ENCODE measurements at places on chromosomes 1 and 21.

DNA sequence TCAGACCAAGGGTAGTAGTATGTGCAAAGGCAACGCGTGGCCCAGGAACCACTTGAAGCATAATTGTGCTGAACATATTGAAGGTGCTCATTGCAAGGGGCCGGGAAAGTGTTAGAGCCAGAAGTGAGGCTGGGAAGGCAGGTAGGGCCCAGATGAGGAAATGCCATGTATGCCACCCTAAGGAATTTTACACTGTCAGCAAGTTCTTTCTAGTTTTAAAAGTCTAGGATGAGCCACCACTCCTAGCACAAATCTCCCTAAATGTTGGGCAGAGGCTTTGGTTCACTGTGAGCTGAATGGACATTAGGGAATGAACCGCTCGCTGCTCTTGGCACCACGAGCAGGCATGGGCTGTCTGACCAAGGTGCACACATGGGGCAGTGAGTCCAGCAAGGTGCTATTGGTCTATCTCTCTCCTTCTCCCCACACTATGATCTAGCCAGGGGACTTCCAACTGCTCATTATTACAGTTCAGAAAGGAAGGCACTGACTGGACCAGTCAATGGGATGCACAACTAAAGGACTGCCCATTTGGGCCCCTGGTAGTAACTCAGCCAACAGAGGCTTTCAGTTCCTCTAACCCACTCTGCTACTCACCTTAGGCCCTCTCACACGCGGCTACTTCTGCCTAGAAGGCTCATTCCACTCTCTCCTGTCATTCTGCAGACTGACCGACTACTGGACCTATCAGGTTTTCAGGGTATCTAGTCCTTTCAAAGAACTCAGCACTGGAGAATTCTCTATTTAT is 2.0 kb downstream of the KANK4 start:
- DNase-seq, result no peak

GRCh38 chr1:246591047-246591446 is 24.8 kb downstream of the CNST start:
- no peak for DNase-seq

DNA sequence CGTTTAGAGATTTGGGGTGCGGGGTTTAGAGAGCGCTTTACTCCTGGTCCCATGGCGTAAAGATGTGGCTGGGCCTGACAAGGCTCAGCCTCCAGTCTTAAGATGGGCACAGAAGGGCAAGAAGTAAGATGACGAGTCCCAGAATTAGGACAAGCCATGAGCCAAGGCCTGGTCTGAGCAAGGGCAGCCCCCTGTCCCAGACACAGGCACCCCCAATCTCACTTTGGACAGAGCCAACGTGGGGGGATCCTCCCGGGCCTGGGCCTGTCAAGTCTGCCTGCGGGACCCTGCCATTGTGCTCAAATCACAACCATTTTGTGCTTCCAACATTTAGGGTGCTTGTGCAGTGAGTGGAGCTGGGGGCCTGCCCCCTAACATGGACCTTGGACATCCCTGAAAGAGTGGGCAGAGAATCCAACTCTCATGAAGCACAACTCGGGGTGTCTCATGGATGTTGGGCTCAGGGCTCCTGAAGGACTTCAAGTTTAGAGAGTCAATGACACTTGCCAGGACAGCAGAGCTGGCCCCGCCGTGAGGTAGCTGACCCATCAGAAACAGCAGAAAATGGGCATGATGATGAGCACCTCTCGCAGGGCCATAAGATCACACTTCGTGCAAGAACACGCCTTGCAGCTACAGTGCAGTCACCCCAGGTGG is 52.6 kb downstream of the KIF21B start:
- DNase-seq, result no peak

- no peak for DNase-seq
Observed at GRCh38 chr1:160993544-160994193, 27.3 kb downstream of the F11R start.

DNA sequence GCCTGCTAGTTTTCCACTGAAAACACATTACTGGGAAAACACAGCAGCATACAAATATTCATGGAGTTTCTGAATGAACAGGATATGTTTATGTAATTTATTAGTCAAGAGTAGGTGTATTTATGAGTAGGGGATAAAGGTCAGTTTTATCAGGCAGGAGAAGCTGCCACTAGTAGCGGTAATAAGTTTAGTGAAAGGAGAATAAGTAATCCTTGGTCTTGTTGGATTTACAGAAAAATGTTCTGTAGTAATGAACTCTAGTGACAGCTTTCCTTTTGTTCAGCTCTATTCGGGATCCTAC is 1.2 kb downstream of the MAST2 start:
- DNase-seq, result no peak

- no peak for DNase-seq
Observed at GRCh38 chr1:41620365-41621169, 136.1 kb upstream of the EDN2 start.

GRCh38 chr1:91944087-91944486 is 5.1 kb upstream of the BRDT start:
- no peak for DNase-seq

GRCh38 chr1:111597426-111597825 is 22.2 kb upstream of the RAP1A start:
- DNase-seq, result no peak

DNA sequence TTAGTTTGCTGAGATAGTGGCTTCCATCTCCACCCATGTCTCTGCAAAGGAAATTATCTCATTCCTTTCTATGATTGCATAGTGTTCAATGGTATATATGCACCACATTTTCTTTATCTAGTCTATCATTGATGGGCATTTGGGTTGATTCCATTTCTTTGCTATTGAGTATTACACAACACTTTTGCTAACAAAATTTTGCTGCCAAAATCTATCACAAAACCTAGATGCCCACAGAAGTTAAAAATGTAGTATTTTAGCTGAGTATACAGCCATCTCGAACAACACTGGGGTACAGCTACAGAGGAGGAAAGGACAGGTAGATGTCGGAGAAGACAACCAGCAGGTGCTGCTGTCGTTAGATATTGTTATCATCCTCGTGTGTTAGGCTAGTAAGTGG is 67.7 kb downstream of the LBR start:
- no peak for DNase-seq

GRCh38 chr1:220685879-220686278 is 4.3 kb upstream of the C1orf115 start:
- no peak for DNase-seq

- no peak for DNase-seq
Observed at GRCh38 chr1:80633947-80634706, 1166.6 kb upstream of the ADGRL2 start.

GRCh38 chr1:55478742-55479141 is 263.6 kb upstream of the USP24 start:
- DNase-seq, result no peak

GRCh38 chr21:26404288-26404687 is 168.8 kb downstream of the CYYR1 start:
- no peak for DNase-seq

GRCh38 chr1:206732508-206732907 is 38.1 kb upstream of the IL19 start:
- no peak for DNase-seq

GRCh38 chr1:172286629-172287076 is 133.8 kb upstream of the C1orf105 start:
- no peak for DNase-seq

All from DMS79 (cell line).